ENCODE measurements at places on chromosomes 11 and 22.

DNA sequence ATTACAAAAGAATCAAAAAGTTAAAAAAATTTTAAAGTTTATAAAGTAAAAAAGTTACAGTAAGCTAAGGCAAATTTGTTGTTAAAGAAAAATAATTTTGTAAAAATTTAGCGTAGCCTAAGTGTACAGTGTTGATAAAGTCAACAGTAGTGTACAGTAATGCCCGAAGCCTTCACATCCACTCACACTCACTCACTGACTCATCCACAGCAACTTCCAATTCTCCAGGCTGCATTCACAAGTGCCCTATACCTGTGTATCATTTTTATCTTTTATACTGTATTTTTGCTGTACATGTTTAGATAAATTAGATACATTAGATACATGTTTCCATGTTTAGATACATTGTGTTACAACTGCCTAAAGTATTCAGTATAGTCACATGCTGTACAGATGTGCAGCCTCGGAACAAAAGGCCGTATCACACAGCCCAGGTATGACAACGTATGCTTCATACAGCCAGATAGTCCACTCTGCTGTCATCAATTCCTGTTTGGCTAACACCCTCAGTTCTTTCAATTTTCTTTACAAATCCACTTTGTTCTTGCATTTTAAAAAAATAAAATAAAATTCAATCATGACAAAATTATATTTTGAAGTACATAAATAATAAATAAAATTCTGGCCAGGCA, 80.7 kb downstream of the RBFOX2 start:
- DNase-seq, result no peak

- DNase-seq, result no peak
These were observed 43.1 kb downstream of the NFAM1 start for GRCh38 chr22:42389143-42389542.

DNA sequence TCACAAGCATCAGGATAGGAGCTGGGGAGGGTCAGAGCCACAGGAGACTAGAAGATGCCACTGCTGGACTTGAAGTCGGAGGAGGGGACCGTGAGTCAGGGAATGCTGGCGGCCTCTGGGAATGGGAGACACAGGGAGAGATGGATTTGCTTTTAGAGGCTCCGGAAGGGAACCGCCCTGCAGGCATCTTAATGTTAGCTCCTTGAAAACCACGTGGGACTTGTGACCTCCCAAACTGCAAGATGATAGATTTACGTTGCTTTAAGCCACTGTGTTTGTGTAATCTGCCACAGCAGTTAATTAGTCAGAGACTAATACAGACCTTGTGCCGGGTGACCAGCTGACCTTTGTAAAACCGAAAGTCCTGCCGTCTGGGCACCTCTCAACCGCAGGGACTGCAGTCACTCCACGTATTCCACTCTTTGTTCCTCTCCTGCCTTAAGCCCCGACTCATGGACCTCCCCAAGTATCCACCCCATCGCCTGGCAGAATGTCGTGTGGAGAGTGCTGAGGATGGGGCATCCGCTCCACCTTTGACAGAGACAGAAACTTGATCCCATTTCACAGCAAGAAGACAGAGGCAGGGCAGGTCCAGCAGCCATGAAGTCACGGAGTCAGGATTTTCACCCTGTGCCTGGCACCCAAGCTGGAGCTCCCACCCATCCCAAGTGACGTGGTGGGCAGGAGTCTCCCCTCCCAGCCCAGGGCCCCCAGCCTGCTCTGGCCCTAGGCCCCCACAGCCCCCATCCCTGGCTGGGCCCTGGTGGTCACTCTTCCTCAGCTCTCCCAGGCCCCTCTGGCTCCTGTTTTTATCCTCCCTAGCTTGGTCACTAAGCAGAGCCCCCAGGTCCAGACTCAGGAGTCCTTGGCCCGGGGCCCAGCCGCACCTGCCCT, 19.4 kb upstream of the CTSD start:
- no peak for DNase-seq

DNA sequence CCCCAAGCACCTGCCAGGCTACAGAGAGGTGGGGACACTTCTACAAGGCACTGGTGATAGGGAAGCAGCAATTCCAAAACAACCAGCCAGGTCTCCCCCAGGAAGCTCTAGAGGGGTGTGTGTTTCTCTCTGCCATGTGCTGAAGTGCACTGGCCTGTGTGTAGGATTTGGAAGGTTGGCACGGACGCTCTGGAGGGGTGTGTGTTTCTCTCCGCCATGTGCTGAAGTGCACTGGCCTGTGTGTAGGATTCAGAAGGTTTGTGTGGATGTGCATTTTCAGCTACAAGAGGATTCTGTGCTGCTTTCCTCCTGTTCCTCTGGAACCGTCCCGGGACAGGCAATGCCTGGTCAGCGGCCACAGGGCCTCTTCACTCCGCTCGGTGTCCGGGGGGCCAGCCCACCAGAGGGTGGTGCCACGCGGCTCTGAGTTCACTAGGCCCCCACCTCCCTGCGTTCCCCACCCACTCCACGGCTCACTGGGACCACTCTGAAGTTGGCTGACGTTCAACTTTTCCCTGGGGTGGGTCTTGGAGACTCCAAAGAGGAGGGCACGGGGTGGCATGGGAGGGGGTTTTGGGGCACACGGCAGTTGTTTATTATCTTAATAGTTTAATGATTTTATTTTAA, 552.8 kb downstream of the BRD1 start:
- no peak for DNase-seq

DNA sequence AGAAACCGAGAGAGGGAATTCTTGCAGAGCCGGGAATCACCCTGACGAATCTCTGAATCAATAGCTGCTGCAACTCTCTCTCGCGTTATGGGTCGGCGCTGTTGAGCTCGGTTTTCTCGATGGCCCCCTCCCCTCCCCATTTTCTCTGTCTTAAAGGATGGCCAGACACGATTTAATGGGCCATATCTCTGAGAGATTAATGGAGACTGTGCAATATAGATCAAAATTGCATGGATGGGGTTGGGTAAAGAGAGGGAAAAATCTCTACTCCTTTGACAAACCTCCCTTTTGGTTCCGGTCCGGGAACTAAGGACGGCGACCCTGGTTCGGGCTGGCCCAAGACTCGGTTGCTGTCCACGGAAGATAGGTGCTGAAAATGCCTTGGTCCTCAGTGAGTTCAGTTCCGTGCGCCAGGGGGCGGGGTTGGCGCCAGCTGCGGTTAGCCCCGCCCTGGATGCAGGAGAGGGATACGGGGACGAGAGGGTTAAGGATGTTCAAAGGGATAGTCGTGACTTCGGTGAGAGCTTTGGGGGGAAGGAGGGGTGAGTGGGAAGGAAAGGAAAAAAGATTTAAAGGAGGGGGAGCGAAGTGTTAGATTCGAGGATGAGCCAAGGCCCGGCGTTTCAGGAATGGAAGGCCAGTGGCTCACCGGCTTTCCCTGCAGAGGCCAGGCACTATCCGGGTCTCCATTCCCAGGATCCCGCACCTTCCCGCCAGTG, 103.6 kb upstream of the HSD17B12 start:
- DNase-seq, result no peak

GRCh38 chr11:119641983-119642745, 86.8 kb downstream of the NECTIN1 start:
- DNase-seq, result no peak

GRCh38 chr11:105224482-105225253, 85.1 kb upstream of the CARD18 start:
- no peak for DNase-seq

DNA sequence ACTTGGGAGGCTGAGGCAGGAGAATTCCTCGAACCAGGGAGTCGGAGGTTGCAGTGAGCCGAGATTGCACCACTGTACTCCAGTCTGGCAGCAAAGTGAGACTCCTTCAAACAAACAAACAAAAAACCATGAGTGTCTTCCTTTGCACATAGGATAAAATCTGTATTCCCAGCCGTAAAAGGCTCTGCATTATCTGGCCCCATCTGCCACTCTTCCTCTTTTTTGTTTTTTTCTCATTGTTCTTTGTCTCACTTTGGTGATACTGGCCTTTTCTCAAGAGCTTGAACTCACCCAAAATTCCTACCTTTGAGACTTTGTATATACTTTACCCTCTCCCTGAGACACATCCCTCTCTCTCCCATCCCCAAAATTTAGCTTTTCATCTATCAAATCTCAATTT, 17.6 kb downstream of the FDX1 start:
- DNase-seq, result no peak

GRCh38 chr11:10986006-10986405, 128.2 kb upstream of the ZBED5 start:
- no peak for DNase-seq

GRCh38 chr11:26762089-26762488, 40.2 kb upstream of the SLC5A12 start:
- no peak for DNase-seq

DNA sequence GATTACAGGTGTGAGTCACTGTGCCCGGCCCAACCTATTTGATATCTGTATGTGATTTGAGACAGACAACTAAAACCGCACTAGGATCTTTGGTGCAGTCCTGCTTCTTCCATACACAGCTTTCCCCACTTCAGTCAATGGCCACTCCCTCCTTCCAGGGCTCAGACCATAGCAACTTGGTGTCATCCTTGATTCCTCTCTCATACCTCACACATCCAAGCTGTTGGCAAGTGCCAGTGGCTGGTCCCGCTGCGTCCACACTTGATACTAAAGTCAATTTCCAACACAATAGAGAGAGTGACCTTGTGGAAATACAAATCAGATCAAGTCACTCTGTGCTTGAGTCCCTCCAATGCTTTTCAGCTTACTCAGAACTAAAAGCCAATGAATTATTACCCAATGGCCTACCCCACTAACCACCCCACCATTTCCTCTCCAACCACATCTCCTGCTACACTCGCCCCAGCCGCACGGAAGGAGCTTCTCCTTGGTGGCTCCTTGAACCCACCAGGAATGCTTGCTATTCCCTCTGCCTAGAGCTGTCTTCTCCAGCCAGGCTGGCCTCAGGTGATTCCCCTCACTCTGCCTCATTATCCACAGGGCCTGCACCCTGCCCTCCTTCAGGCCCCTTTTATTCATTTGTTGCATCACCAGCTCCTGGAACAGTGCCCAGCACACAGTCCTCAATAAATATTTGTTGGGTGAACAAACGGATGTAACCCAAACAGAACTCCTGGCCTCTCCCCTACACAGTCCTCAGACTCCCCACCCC, 12.9 kb downstream of the ABTB2 start:
- no peak for DNase-seq

- no peak for DNase-seq
These were observed 8.5 kb downstream of the NTM start for GRCh38 chr11:131378931-131379330.

GRCh38 chr22:39125622-39126021, 26.9 kb downstream of the CBX7 start:
- no peak for DNase-seq

DNA sequence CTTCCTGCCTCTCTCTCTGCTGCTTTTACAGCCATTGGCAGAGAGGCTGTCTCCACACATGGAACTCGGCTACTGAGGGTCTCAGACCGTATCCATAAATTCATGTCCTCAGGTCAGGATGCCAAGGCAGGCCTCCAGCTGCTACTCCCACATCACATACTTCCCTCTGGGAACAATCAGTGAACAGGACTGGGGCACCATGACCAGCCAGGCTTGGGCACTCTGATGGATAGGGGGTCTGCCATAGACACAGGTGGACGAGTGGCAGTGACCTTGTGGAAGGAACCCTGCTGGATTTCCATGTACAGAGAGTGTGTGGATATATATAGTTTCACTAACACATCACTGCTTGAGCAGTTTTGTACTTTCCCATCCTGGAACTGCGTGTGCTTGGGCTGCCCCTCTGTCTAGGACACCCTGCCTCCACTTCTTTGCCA, 97.7 kb upstream of the PARVA start:
- no peak for DNase-seq

- DNase-seq, result no peak
These were observed 66.6 kb upstream of the CECR2 start for GRCh38 chr22:17302616-17303015.

GRCh38 chr11:29019960-29020683, 911.9 kb downstream of the METTL15 start:
- DNase-seq, result no peak

GRCh38 chr11:133029107-133029506, 503.2 kb downstream of the OPCML start:
- DNase-seq, result no peak

GRCh38 chr11:93236741-93237675, 39.2 kb upstream of the SLC36A4 start:
- no peak for DNase-seq

DNA sequence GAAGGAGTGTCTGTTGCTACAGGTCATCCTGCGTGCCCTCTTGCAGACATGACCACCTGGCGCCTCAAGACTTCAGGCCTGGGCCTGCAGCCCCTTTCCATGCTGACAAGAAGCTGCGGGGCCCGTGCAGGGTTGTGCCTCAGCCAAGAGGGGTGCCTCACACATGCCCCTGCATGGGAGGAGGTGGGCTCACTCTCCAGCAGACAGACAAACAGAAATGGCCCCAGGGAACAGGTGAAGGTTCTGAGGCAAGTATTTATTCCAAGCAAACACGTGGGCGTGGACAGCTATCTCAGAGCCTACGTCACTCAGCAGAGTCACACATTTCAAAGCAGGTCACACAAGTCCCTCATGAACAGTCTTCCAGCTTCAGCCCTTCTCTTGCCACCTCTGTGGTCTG, 5.9 kb upstream of the SYCE3 start:
- DNase-seq, result no peak

DNA sequence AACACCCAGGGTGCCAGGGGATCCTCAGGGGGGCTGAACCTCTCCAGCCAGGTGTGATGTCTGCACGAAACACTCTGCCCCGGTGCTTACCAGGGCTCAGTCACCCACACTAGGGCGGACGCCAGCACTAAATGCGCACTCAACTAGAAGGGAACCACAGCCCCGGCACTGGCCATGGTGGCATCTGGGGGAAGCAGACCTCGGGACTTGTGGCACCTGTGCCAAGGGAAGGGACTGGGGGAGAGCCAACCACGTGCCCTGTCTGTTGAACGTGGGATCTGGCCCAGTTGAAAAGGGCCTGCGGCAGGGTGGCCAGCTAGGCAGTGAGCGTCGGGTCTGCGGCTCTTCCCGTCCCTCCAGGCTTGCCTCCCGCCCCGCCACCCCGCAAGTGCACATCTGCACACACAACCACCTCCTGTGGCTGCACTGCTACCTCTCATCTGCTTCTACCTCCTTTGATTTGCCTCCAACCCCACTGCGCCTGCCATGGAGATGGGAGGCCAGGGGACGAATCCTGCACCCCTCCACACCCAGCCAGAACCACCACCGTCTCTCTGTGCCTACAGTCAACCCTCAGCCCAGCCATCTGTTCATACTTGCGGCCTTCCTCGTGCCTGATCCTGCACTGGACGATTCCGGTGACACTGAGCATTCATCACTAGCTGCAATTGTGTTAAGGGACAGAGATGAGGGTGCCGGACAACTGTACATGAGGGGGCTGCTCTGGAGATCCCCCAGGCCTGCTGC, 15.0 kb upstream of the MOB2 start:
- DNase-seq, result no peak

All from activated T-helper 1 cell treated with Interleukin-2 at 50 U/mL for 16 hours (primary cell).